Fibroblast of upper back skin (primary cell): ENCODE measurements at places on chromosomes 7 and 10.

DNA sequence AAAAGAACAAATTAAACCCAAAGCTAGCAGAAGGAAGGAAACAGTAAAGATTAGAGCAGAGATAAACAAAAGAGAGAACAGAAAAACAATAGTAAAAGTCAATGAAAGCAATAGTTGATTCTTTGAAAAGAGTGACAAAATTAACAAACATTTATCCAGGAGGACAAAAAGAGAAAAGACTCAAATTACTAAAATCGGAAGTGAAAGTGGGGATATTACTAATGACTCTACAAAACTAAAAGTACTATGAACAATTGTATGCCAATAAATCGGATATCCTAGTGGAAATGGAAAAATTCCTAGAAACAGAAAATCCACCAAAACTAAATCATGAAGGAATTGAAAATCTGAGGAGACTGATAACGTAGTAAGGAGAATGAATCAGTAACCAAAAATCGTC, 96.3 kb downstream of the SNX13 start:
- DNase-seq = no peak

GRCh38 chr10:71213127-71213621, 804 bp downstream of the UNC5B start:
- DNase-seq = peak; percentile 56

GRCh38 chr7:134792968-134793367, 13.5 kb downstream of the CALD1 start:
- DNase-seq = peak; percentile 95

DNA sequence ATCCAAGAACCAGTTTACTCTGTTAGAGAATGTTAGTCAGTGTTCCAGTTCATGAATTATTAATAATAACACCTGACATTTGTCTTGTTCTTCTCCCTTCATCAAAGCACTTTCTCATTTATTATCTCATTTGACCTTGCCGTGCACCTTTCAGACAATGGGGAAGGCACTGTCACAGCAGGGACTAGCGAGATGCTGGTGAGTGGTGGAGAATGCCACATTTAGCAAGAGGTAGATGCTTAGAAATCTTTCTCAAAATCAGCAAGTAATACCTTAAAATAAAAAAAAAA, 34.2 kb upstream of the XRCC2 start:
- DNase-seq = no peak

GRCh38 chr7:36667007-36667745, 57.1 kb downstream of the AOAH start:
- peak; percentile 59 for DNase-seq

DNA sequence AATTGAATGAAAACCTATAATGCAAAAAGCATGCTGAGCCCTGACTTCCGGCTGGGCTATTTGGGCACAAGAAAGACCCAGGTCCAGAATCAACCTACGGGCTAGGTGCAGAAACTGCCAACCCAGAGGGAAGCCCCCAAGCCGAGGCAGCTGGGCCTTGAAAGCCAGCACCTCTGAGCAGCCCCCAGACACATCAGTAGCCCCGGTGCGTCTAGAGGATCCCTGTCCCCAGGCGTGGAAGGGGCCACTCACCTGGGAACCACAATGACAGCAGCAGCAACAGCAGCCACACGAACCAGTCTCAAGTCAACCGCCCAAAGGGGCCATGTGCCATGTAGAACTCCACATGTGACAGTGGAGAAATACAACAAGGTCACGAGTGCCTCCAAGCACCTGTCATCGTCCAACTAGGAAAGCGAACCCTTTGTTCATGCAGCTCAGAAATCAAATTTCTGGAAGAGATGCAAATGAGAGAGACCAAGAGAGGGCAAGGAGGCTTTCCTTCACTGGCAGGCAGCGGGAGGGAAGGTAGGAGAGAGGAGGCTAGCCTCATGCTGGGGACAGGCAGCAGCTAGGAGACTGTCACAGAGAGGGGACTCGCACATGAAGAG, 57.5 kb upstream of the CHST15 start:
- DNase-seq = no peak

DNA sequence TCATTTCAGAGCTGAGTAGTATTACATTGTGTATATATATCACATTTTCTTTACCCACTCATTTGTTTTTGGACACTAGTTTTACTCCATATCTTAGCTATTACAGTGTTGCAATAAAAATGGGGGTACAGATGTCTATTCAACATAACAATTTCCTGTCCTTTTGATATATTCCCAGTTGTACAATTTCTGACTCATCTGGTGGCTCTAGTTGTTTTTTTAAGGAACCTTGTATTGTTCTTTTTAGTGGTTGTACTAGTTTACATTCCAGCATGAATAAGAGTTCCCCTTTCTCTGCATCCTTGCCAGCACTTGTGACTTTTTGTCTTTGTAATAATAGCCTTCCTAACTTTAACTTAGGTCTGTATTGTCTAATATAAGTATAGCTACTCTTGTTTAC, 739.9 kb downstream of the XPNPEP1 start:
- peak; percentile 32 for DNase-seq

DNA sequence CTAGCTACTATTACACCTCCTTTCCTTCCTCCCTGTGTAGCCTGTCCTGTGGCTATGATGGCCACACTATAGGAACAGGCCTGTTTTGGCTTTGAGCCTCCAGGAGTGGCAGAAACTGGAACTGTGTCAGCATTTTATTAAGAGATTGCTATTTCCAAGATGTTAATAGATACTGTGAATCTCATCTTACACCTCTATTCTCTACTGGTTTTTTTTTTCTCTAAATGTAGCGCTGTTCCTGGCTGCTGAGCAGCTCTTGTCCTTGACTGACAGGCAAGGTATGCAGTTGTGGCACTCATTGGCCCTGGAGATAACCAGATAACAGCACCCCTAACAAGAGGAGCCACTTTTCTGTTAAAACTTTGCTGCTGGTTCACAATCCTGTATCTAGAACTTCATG, 119.5 kb downstream of the EXOC4 start:
- no peak for DNase-seq

GRCh38 chr10:132839061-132839460, 53.1 kb upstream of the NKX6-2 start:
- no peak for DNase-seq

GRCh38 chr10:82942286-82943099, 1067.5 kb downstream of the NRG3 start:
- peak; percentile 73 for DNase-seq

DNA sequence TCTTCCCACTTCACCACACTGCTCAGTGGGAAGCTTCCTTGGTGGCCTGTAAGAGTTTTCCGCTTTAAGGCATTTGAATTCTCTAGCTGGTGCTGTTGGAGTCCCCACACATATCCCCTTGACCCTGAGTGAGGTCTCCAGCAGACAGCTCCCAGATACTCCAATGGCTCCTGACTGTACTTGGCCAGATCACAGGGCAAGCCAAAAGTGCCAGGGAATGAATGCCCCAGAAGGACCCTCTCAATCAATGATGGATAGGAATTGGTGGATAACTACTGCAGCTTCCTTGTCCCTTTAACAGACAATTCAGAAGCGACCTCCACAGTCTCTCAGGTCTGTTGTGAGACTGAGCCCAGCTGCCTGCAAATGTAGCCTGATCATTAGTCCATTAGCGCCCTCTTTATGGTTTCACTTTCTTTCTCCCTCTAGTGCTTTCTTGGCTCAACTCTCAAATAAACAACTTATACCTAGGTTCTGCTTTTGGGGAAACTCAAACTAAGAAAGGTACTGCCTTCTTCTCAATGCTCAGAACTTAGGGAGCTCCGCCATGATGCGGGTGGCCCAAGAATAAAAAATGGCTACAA, 283.0 kb downstream of the TCF7L2 start:
- DNase-seq = no peak
